Thyroid gland (tissue), 4 donors: ENCODE measurements at places on chromosomes 1 and 21. TPM values are rescaled to one million over a fixed set of nuclear protein-coding genes. Genes with fewer than 3 reads are reported as not detected.

GRCh38 chr1:184487531-184488193, 100.8 kb downstream of the C1orf21 start:
- no peak for DNase-seq

GRCh38 chr1:202836623-202837403, 26.1 kb downstream of the PCAT6 start:
- DNase-seq: no peak

DNA sequence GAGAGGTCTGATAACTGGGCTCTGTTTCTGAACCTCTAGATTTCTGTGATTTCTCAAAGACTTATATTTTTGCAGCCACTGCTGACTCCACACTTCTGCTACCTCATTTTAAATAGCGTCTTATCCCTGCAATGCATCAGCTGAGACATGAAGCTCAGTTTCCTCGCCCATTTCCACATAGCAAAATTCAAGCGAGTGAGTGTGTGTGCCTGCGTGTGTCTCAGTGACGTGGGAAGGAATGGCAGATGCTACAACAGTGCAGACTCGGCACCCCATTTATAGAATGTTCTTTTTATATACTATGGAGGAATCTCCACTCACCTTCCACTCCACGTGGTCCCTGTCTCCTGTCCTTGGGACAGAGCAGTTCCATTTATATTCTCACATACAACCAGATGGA, 35.7 kb downstream of the ZMYND12 start:
- DNase-seq: no peak

GRCh38 chr1:85137660-85138059, 63.2 kb downstream of the SYDE2 start:
- peak; percentile 92 for DNase-seq

DNA sequence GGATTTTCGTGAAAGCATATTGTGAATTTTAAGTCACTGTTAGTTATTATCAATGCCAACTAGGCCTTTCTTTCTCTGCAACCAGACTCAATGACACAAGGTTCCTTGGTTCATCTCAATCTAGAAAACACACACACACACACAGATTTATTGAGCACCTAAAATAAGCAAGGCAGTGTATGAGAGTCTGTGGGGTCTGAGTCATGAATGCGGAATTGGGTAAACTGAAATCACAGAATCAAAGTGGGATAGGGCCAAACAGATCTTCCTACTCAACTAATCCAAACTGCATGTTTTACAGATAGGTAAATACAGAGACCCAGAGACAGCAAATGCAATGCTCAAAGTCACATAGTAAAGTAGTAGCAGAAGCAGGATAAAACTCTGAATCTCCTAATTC, 48.5 kb upstream of the NRDC start:
- DNase-seq: no peak

DNA sequence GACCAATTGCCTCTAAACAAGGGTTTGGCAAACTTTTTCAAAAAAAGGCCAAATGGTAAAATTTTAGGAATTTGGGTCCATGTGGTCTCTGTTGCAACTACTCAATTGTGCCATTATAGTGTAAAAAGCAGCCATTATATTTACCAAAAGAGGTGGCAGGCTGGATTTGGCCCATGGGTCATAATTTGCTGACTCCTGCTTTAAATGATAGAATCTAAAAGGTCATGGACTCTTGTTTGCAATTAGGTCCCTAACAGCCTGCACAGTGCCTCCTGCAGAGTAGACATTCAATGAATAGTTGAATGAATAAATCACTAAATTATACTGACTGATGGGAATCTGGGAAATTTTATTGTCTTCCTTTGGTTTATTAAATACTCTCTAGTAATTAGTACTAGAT, 6.2 kb downstream of the BECN2 start:
- no peak for DNase-seq

DNA sequence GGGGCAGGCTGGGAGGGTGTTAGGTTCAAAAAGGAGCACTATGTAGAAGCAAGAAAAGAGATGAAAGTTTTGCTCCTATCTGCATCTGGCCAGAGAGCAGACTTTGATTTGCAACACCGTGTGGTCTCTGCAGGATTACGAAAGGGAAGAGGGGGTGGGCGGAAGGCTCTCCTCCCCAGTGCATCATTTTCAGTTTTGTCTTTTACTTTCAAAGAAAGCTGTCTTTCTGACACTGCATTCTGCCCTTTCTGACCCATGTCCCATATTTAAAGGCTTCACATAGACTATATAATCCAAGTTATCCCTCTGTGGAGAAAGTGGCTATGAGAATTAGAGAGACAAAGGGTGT, 126.5 kb downstream of the RHOU start:
- DNase-seq: no peak

- DNase-seq: no peak
Measured at GRCh38 chr1:75845576-75845975, 48.9 kb downstream of the MSH4 start.

GRCh38 chr1:209643285-209644020, 8.8 kb downstream of the LAMB3 start:
- no peak for DNase-seq

- DNase-seq: peak; percentile 83
Measured at GRCh38 chr1:220751111-220751510, 3.0 kb downstream of the MTARC2 start.

DNA sequence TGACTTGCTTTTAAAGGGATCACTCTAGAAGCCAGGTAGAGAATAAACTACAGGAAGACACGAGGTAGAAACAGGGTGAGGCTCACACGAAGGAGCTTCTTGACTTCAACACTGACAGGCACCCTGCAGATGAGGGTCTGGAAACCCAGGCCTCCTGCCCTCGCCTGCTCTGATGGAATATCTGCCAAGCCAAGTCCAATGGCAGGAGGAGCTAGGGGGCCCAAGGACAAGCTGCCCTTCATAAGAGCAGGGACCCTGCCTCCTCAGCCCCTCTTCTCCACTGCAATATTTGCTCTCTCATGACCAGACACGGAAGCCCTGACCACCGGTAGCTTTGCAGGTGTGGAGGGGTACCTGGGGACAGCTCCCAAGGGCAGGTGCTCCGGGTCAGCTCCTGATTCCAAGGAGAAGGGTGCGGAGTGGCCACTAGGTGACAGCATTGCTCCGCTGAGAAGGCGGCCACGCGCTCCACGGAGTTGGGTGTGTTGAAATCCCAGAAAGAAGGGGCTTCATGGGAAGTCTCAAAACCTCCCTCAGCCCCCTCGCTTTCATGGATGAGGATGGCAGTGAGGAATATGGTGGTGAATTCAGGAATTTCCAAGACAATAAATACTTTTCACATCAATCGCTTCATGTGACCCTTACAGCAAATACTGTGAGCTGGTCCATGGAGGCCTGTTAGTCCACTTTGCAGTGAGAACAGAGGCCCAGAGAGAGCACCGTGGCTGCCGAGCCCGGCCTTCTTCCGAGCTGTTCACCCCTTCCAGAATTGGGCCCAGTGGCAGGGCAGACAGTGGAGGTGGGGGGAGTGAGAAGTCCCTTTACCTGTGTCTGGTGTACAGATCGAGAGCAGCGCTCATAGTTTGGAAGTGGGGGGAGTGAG, 33.2 kb upstream of the PAX7 start:
- DNase-seq: peak; percentile 58

GRCh38 chr1:25700144-25700523, 83.5 kb downstream of the MAN1C1 start:
- peak; percentile 66 for DNase-seq

GRCh38 chr21:32955311-32956060, 70.2 kb upstream of the OLIG2 start:
- DNase-seq: no peak

DNA sequence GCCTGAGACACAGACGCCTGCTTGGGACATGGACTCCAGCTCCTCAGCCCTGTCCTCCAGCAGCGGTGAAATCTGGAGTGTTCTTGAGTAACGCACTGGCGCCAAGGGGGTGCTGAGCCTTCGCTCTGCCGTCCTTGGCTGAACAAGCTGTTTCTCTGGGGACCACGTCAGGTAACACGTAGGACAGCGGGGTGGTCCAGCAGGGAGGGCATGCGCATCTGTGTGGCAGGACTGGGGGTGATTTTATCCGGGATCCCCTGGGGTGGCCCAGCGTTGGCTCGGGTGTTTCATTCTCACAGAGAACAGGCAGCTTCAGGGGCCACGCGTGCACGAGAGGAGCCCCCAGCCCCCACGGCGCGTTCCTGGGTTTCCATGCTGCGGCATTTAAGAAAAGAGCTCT, 61.2 kb downstream of the AGPAT3 start:
- peak; percentile 88 for DNase-seq

DNA sequence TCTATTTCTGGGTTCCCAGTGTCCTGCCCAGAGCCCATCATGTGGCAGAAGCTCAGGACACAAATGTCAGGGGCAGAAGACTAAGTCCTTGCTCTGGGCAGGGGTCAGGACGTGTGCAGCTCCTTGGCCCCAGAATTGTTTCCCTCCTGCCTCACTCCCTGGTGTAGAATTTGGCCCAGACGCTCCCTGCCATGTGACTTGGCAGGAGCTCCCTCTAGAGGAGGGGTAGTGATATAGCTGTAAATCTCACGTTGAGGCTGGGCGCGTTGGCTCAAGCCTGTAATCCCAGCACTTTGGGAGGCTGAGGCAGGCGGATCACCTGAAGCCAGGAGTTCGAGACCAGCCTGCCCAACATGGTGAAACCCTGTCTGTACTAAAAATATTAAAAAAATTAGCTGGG, 91.2 kb downstream of the UBIAD1 start:
- DNase-seq: no peak

DNA sequence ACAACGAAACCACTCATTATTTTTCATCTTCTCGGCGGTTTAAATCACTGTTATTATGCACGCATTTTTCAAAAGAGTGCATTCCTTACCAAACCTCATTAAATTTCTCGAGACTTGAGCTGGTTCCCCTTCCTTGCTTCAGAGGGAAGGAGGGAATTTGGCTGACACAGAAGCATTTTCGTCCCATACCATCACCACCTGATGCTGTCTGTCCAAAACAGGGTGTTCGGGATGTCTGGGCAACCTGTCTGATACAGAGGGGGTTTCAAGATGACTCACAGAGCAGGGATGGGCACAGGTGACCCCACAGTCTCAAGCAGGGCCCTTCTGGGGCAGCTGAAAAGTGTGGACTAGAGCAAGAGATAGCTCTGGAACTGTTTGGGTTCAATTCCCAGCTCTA, 12.3 kb upstream of the RCC2 start:
- DNase-seq: no peak

GRCh38 chr1:65958561-65959350, 166.1 kb downstream of the PDE4B start:
- DNase-seq: no peak

DNA sequence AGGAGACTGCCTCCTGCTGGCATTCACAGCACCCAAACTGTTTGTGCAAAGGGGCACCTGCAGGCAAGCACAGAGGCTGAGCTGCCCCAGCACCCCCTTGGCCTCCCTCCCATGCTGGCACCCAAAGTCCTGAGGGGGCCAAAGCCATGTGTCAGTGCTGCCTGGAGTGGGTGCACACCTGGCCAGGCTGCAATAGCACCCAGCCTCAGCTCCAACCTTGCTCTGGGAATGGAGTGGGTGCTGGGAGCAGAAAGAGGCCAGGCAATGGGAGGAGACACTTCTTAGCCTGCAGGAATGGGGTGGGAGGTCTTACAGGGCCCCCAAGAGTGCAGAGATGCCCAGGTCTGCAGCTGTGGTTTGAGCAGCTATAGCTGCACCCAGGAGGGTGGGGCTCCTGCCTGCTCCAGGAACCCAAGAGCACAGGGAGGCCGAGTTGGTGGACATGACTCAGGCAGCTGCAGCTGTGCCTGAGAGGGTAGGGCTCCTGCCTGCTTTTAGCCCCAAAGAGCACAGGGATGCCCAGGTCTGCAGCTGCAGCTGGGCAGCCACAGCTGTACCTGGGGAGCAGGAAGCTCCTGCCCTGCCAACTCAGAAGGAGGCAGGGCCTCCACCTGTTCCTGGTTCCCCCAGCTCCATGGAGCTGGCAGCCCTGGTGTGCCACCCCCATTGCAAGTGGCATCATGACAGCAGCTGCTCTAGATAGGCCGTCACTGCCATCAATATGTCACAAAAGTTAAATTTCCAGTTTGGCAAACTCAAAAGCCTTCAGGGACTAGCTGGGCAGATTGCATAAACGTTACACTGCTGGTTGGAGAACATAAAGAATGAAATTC, 5.3 kb upstream of the CHD1L start:
- DNase-seq: no peak

DNA sequence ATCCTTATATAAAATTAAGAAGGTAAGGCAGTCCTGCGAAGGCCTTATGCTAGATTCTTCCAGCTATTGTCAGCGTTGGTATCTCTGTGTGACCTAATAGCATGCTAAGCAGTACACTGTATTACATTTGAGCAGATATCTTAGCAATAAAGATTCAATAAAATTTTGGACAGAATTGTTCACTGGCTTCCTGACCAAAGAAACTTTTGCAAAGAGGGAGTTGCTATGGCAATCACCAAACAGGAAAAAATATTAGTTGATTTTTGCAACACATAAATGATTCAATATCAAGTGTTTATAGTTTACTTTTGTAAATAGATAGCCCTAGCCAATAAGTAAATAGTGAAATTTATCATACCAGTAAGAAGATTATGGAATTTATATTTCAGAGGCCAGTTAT, 31.0 kb upstream of the PLEKHO1 start:
- no peak for DNase-seq

GRCh38 chr1:116382857-116383483, 9.9 kb downstream of the ATP1A1 start:
- DNase-seq: peak; percentile 61

GRCh38 chr1:216794586-216794985, 71.4 kb upstream of the ESRRG start:
- DNase-seq: no peak

GRCh38 chr1:77322061-77322900, 40.5 kb downstream of the AK5 start:
- peak; percentile 15 for DNase-seq

DNA sequence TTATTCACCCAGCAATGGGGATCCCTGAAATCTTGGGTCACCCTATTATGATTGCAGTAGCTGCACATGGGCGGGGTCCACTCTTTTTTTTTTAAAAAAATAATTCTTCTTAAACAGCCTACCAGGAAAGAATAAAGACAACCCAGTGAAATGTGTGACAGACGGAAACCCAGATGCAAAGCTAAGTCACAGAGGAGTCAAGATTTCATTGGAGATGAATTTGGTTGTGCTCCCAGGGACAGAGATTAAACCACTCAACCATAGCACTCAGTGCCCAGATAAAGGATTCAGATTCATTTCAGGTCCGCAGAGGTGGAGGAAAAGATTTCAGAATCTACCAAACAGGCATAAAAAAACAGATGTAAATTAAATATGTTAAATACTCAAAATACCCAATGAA, 583.5 kb upstream of the ZP4 start:
- no peak for DNase-seq

DNA sequence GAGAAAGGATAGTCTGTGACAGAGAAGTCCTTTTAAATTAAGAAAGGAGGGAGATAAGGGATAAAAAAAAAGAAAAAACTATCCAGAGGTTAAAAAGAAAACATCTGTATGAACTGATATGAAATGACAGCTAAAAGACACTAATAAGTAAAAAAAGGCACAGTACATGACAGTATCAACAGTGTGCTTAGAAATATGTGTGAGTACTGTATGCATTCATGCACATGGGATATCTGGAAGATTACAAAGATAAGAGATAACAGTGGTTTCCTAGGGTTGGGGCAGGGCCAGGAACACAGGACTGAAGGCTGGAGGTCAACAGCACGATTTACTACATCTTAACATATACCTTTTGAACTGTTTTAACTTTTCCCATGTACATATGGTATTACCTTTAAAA, 13.3 kb downstream of the PTP4A2 start:
- DNase-seq: no peak

- no peak for DNase-seq
Measured at GRCh38 chr1:230243583-230244353, 176.7 kb downstream of the GALNT2 start.

CFHR4 gene
- total RNA-seq: not detected

FLG gene
- total RNA-seq: not detected

KCNT2 gene
- total RNA-seq: 18.5 TPM

RIMS3 gene
- total RNA-seq: 3.1 TPM

TAS1R1 gene
- not detected for total RNA-seq

SLC6A17 gene
- total RNA-seq: 0.11 TPM

ALX3 gene
- not detected for total RNA-seq
